ENCODE measurements at places on chromosomes 6 and 20.
A peak's percentile ranks its signal among the peaks of the same experiment; 100 is the strongest.

DNA sequence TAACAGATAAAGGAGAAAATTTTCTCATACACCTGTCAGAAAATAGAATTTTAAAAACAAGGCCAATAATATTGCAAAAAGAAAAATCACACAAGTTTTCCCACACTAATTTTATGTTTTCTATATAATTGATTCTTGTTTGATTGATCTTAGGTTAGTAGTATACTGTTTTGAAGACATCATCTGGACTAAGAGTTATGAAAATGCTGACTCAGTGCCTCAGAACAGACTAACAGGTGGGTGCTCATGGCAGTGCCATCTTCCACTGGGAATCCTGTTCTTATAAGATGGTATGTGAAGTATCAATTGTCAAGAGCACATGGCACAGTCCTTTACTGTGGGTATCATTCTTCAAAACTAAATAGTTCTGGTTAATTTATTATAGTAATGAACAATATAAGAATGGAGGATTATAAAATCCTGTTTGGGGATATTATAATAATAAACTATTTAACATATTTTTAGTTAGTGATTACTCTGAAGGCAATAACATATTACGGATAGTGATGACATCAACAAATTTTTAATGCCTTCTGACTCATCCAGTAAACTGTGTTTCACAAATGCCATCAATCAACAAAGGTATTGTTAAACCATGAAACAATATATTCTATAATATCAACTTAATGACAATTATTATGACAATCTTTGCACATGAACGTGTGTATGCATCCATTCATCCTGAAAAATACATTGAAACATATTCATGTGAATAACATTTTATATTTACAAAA is 384.6 kb upstream of the KHDRBS2 start:
- no peak for DNase-seq

DNA sequence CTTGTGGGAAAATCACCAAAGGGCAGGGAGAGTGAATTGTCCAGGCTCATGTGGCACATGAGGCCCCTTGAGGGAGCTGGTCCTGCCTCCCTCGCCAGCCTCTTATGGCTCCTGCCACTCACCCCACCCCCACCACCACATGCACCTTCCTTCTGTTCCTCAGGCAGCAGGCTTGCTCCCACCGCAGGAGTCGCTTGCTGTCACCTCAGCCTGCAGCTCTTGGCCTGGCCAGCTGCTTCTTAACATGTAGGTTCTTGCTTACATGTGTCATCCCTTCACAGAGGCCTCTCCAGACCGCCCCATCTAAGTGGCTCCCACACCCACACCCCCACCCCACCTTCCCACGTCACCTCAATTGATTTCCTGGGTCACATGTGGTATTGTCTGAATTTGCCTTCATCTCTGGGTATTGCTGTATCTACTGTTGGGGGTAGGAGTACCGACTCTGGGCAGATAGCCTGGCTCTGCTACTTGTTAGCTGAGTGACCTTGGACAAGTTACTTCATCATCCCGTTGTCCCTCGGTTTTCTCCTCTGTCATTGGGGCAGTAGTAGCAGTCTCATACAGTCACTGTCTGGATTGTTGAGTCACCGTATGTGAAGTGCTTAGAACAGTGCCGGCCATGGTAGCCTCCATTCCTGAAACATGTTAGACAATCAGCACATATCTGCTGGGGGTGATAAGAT is 41.7 kb downstream of the SLC9A8 start:
- no peak for DNase-seq

GRCh38 chr20:32636821-32637220 is 36.9 kb downstream of the C20orf203 start:
- DNase-seq: no peak

DNA sequence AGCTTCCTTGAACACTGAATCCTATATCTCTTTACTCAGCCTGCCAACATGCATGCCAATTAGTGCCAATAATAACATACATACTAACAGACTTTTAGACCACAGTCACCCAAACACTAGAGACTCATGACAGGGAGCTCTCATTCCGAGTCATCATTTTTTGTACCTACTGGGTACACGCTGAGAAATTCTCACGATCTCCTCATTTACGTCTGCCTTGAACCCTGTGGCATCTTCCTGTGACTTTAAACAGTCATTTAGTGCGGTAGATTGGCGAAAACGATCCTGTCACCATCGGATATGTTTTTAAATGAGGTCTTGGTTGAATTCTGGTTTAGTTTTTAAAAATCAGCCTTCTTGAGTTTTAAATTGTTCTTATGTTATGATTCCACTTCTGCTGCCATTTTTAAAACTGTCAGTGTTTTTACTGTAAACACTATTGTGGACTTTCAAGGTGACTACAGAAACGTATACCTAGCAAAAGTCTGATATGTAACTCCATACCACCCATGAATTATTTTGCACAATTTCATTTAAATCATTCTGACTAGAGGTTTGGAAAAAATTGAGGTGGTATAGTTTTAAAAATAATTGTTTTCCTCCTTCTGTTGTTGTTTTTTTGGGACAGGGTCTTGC is 275.4 kb downstream of the TSHZ2 start:
- DNase-seq: no peak

GRCh38 chr6:112144145-112144926 is 56.9 kb downstream of the FAM229B start:
- DNase-seq: no peak

DNA sequence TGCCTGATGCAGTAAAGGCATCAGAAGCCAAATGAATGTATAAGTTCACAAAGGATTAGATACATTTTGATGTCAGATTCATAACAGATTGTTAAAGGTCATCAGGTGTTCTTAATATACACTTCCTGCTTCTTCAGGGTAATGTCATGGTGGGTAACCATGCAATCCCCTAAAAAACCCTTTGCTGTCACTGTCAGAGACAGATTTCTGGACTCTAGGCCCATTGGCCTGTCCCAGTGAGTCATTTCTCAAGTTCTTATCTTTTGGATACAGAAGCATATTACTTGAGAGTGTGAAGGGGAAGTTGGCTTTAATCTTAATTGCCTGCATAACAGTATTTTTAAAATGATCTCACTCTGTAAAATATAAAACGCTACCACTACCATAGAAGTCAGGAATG is 895.6 kb upstream of the MAP3K7 start:
- no peak for DNase-seq

DNA sequence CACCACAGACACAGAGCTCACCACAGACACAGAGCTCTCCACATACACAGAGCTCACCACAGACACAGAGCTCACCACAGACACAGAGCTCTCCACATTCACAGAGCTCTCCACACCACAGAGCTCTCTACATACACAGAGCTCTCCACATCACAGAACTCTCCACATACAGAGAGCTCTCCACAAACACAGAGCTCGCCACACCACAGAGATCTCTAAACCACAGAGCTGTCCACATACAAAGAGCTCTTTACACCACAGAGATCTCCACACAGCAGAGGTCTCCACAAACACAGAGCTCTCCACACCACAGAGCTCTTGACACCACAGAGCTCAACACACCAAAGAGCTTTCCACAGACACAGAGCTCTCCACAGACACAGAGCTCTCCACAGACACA is 55.8 kb downstream of the ERMARD start:
- no peak for DNase-seq

- peak; percentile 25 for DNase-seq
These were observed 403.9 kb upstream of the SULF2 start for GRCh38 chr20:48189181-48189580.

- DNase-seq: no peak
These were observed 49.7 kb downstream of the PTPRA start for GRCh38 chr20:2922957-2923356.

- peak; percentile 53 for DNase-seq
These were observed 92.5 kb downstream of the SESN1 start for GRCh38 chr6:109002051-109002697.

Data from suppressor macrophage (primary cell).